ENCODE measurements at places on chromosomes 3 and 15. TPM values are rescaled to one million over a fixed set of nuclear protein-coding genes. Genes with fewer than 3 reads are reported as not detected.

DNA sequence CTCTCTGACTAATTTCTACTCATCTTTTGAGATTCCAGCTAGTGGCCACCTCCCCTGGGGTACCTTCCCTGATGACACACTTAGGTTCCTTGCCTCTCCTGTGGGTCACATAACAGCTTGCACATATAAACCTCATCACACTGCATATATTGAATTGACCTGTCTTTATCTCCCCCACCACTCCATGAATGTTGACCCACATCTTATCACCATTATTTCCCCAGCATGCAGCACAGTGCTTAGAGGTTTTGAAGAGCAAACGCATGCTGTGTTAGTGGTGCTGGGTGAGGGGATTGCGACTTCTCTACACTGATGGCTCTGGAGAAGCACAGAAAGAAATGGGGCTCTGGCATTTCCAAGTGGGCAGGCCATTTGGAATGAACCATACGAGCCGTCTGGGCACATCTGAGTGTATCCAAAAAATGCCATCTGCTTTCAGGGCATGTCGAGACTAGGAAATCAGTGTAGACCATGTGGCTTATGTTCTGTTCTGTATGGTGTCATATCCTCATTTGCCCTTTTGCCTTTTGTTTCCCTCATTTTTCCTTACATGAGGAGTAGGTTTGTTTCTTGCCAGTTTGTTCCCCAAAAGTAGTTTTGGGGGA lies 333.2 kb upstream of the TRIM42 start:
- DNase-seq = no peak

Gene CDHR4
- not detected for total RNA-seq

Gene RAB5A
- 45.0 TPM for total RNA-seq

Gene PLIN1
- total RNA-seq = 0.32 TPM

- no peak for DNase-seq
Measured at GRCh38 chr3:42014921-42015533, 53.1 kb upstream of the ULK4 start.

DNA sequence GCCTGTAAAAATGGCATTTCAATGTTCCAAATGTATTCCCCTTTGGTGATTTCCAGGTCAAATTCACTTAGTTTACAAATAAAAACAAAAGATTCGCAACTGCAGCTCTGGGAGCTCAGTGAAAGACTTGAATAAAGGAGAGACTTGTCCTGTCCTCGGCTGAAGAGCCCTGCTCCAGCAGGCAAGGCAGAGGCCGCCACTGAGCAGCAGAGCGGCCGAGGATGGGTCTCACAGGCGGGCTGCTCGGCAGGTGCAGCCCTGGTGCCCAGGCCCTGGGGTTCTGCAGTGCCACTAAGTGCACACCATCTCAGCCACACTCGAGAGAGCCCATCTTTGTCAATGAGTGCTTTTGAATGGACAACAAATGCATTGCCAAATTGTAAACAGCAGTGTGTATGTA lies 856.2 kb downstream of the AGBL1 start:
- DNase-seq = no peak

- DNase-seq = no peak
Measured at GRCh38 chr3:111087924-111088469, 16.4 kb downstream of the NECTIN3 start.

GRCh38 chr3:156702367-156702766 lies 28.0 kb downstream of the TIPARP start:
- DNase-seq = no peak

GRCh38 chr15:40960925-40961324 lies 7.7 kb downstream of the CHAC1 start:
- DNase-seq = peak; percentile 21

Gene SCG5
- 1.7 TPM for total RNA-seq

DNA sequence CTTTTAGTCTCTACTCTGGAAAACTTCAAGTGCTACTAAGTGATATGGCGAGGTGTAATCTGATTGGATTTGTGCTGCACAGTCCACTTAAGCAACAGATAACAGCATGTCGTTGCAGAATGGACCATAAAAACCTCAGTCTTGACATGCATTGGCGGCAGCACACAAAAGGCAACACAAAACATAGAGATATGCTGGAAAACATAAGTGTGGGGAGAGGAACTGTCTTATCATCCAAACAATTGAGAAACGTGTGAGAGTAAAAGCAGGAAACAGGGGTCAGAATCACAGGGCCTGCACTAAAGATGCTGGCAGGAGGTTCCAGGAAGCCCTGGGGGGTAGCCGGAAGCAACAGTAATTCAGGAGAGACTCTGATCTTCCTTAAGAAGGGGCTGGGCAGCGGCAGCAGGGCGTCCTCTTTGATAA lies 82.1 kb downstream of the CGNL1 start:
- no peak for DNase-seq

Gene RPL29
- 1,880 TPM for total RNA-seq

Gene PARP15
- total RNA-seq = 0.12 TPM

DNA sequence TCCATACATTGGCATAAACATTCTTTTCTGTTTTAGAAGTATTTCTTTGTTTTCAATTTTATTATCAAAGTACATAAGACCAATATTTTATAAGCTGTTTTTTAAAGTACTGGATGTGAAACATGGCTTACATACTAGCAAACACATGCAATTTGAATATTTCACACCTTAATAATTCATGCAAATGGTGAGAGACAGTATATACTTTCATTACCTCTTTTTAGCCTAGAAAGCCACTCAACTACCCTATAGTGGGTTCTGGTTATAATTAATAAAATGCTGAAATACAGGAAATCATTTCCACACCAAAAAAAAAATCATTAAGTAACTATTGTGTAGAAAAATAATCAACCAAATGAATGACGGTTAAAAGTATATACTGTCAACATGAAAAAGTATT lies 38.5 kb upstream of the MELTF start:
- no peak for DNase-seq

- DNase-seq = no peak
Measured at GRCh38 chr3:190517687-190518086, 3.8 kb downstream of the IL1RAP start.

DNA sequence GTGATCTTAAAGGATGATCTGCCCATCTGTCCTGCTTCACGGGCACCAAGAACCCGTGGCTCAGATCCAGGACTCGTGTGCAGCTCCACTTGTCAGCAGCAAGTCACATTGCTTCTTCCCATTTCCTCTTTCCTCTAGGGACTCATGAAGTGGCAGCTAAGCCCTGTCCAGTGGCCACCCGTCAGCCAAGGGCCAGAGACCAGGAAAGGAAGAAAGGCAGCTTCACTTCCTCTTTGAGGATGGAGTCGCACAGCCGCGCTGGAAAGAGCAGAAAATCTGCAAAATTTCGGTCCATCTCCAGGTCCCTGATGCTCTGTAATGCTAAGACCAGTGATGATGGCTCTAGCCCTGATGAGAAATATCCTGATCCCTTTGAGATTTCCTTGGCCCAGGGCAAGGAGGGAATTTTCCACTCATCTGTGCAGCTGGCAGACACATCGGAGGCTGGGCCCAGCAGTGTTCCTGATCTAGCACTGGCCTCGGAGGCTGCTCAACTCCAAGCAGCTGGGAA lies 28.5 kb downstream of the IL16 start:
- no peak for DNase-seq

Gene CCDC54
- total RNA-seq = not detected

DNA sequence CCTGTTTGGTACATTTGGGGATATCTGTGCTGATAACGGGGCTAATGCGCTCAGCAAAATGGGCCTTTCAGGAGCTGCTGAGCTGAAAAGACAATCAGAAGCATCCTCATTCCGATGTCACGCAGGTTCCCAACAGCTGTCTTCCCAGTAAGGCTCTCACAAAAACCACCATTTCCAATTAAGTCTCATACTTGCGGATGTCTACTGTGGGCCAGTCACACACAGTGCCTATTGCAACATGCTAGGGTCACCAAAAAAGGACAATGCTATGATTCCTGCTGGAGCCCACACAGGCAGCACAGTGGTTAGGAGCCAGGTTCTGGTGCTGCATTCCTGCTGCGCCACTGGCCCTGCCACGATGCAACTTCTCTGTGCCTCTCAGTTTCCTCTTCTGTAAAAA lies 16.4 kb upstream of the LDHAL6B start:
- DNase-seq = no peak
